Endothelial cell of umbilical vein (primary cell): ENCODE measurements at places on chromosomes 4 and X. TPM values are rescaled to one million over a fixed set of nuclear protein-coding genes. Genes with fewer than 3 reads are reported as not detected.

DNA sequence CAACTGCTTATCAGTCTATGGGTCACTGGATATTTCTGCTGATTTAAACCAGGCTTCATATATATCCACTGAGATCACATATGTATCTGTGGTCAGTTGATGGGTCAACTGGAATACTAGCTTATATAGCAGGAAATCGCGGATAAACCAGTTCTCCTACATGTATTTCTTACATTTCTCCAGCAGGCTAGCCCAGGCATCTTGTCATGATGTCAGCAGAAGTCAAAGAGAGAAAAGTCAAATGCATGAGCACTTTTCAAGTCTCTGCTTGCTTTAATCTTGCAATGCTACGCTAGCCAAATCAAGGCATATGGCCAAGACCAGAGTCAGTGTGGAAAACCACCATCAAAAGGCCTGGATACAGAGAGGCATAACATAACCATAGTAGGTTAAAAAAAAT lies 1008.8 kb upstream of the DIAPH2 start:
- DNase-seq: no peak

Gene RBM47
- polyA plus RNA-seq: not detected in 2 replicates

- no peak for DNase-seq
These were observed 32.7 kb downstream of the TMEM47 start for GRCh38 chrX:34624416-34624815.

DNA sequence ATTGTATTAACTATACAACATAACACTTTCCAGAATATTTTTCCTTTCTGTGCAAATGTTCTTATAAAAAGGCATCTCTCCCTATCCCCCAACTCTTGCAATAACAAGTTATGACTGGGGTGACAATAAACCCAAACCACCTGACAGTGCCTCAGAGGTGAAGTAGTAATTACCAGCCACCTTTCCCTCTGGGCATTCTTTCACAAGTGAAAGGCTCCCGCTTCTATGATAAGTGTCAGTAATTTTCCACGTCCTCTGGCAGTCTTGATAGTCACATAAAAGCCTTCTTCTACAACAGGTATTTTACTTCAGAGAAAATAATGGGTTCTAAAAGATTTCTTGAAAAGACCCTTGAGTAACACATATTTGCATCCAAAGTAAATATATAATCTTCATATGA lies 82.7 kb downstream of the MANBA start:
- no peak for DNase-seq

DNA sequence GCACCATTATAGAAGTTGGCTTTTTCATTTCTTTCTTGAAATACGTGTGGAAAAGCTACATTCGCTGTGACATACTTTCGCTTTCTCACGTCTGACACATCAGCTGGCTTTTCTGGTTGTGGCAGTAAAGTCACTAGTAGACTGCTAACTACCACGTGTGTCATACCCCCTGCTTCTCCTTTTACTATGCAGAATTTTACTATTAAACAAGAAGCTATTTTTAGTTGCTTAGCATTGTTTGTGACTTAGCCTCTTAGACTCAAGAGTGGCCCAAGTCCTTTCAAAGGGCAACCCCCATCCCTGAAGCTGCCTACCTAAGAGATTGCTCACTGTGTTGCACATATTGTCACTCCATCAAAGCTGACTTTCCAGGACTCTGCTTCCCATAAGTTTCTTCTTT lies 2.1 kb upstream of the IL2 start:
- DNase-seq: peak; percentile 6

Gene PABPC1L2B
- not detected in 2 replicates for polyA plus RNA-seq

Gene AADAT
- 1.5 and 1.8 TPM in 2 replicates for polyA plus RNA-seq

Gene TRPC5OS
- polyA plus RNA-seq: not detected in 2 replicates

Gene AWAT1
- not detected in 2 replicates for polyA plus RNA-seq

DNA sequence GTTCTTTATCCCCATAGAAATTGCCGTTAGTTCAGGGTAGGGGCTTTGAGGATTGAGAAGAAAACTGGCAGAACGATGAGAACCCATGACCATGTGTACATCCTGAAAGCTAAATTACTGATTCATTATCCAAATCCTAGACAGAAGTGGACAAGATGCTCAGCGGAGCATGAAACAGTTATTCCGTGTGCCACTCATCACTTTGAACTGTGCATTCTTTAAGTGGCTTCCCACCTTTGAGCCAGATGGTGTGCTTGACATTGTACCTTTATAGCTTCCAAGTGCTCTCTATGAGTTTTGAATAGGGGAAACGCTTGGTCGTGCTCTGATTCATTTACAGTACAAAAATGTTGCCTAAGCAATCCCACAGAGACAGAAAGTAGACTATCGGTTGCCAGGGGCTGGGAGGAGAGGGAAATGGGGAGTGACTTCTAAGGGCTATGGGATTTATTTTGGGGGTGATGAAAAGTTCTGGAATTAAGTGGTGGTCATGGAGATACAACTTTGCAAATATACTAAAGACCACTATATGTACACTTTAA lies 100.0 kb downstream of the DOCK11 start:
- DNase-seq: no peak

DNA sequence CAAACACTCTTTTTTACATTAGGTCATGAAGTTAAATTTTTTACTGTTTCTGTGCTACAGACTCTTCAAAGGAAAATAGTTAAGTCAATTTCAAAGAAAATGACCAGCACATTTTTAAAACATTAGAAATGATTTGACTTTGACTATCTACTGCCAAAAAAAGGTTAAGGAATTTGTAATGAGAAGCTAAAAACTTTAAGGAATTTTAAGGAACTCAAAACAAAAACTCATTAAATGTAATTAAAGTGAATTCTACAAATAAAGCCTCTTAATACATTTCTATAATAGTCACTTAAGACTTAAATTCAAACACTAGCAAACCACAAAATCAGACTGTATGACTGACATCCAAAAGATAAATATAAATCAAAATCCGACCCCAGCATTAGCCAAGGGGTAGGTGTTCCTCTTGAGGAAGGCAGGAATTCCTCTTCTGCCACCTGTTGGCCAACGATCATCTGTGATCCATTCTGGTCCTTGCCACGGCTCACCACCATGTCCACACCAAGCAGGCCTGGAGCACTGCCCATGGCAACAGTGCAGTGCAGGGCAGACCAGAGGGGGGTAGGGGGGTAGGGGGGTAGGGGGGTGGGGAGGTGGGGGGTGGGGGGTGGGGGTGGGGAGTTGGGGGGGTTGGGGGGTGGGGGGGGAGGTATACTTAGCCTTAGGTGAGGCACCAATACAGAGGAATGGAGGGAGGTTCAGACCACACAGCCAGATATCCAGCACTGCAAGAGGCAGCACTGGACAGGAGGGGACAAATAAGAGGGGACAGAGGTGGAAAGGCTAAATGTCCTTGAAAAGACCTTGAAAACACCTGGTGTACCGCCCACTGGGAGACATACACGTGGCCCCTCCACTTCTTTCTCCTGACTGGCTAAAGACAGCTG lies 287.4 kb downstream of the CHIC1 start:
- DNase-seq: peak; percentile 11

DNA sequence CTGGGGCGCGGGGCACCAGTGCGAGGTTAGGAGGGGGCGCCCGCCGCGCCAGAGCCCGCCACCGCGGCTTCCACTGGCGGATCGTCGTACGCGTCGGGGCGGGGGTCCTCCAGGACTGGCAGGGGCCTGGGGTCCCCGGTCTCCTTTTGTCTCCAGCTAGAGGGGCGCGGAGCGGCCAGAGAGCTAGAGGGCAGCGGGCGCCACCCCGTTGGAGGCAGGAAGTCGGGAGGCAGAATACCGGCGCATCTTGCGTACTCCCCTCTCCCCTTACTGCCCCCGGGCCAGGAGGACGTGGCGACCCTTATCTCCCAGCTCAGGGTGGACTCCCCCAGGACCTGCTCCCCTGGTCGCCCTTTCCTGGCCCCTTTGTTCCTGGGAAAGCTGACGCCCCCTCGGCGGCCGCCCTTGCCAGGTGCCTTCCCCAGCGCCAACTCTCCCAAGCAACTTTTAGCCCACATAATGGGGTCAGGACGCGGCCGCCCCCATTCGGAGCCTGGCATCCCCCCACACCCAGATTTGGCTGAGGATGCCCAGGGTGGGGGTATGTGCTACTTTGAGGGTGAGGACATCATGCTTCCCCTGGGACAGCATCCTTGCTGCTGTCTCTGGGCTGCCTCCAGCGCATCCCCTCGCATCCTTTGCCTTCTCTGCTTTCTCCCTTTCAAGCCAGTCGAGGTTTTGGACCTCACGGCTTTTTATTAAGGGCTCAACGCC lies 933 bp downstream of the CNKSR2 start:
- no peak for DNase-seq

Gene SPATA18
- polyA plus RNA-seq: 2.7 TPM in 2 replicates

GRCh38 chrX:13433298-13433605 lies 113.4 kb upstream of the ATXN3L start:
- no peak for DNase-seq
